ENCODE measurements at places on chromosomes 4 and X.

DNA sequence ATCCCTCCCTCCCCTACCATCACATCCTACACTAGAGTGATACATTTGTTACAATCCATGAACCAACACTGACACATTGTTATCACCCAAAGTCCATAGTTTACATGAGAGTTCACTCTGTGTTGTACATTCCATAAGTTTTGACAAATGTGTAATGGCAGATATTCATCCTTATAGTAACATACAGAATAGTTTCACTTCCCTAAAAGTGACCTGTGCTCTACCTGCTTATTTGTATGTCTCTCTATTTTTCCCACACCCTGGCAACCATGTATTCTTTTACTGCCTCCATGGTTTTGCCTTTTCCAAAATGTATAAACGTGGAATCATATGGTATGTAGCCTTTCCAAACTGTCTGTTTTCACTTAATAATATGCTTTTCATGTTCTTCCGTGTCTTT lies 42.2 kb upstream of the HPGD start:
- DNase-seq: no peak

DNA sequence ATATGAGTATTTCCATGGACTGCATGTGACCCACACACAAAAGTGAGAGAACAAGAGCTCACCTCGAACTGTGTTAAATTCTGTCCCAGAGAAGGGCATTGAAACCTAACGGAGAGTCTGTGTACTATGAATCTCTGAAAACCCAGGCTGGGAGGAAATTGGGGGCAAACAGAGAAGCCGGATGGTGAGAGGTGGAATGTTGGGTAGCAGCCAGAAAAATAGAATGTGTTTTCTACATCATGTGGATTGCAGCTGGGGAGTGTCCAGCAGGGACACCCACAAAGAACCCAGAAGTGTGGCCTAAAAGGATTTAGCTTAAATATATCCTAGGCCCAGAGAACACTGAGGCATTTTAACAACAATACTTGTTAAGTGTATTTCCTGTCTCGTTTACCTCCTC lies 38.6 kb downstream of the MND1 start:
- no peak for DNase-seq

- no peak for DNase-seq
Measured at GRCh38 chr4:38069271-38069760, 109.1 kb downstream of the PTTG2 start.

DNA sequence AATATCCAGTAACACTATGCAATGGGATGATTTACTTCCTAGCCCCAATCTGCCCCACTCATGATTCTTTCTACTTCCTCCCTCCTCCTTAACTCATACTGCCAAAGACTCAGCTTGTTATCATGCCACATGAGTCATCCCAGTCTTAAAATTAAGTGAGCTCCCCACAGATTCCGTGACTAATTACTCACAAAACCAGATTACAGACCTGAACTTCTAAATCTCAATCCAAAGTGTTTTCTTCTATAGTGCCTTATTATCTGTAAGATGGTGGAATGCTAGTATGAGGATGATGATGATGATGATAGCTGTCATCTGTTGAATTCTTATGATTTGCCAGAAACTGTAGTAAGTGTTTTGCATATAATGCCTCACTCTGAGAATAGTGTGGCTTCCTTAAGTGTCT lies 27.7 kb upstream of the GPC3 start:
- DNase-seq: no peak

DNA sequence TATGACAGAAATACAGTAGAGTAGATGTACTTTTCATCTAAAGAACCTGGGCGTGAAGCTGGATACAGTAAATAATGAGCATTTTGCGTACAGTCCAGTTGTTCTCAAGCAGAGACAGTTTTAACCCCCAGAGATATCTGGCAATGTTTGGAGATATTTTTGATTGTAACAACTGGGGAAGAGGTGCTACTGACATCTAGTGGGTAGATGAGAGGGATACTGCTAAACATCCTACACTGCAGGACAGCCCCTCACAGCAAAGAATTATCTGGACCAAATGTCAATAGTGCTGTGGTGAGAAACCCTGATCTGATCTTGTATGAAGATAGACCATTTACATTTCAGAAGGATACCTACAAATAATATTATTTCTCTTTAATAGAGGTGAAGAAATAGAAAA lies 200.2 kb upstream of the FAM47A start:
- no peak for DNase-seq

All from stimulated activated CD8-positive, alpha-beta memory T cell treated with anti-CD3 and anti-CD28 coated beads, Interleukin-7, amount 100 ng/mL, for 1 hour (primary cell).